ENCODE measurements at places on chromosomes 7 and 10.

GRCh38 chr10:107546284-107546683 lies 381.8 kb upstream of the SORCS1 start:
- DNase-seq = no peak

DNA sequence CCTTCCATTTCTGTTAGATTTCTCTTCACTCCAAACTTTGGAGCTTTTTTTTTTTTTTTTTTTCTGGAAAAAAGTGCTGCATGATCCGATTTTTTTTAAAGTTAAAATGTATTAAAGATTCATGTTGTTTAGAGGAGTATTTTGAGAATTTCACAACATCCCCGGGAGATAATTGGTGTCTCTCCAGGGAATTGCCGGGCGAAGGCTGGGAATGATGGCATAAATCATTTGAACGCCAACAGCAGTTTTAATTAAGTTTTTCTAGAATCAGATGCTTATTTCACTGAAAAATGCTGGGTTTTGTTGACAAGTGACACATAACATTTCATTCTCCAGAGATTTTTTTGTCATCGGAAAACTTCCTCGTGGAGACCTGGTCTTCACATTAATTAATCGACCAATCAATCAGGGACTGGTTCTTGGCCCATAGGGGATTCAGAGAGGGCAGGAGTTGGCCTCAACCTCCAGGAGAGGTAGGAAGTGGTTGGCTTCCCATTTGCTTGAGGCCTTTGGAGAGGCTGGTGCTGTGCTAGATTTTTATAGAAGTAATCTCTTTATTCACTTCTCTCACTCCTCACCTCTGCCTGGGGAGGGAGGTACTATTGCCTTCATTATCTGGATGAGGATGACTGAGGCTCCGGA lies 439.4 kb downstream of the TYW1 start:
- DNase-seq = no peak

DNA sequence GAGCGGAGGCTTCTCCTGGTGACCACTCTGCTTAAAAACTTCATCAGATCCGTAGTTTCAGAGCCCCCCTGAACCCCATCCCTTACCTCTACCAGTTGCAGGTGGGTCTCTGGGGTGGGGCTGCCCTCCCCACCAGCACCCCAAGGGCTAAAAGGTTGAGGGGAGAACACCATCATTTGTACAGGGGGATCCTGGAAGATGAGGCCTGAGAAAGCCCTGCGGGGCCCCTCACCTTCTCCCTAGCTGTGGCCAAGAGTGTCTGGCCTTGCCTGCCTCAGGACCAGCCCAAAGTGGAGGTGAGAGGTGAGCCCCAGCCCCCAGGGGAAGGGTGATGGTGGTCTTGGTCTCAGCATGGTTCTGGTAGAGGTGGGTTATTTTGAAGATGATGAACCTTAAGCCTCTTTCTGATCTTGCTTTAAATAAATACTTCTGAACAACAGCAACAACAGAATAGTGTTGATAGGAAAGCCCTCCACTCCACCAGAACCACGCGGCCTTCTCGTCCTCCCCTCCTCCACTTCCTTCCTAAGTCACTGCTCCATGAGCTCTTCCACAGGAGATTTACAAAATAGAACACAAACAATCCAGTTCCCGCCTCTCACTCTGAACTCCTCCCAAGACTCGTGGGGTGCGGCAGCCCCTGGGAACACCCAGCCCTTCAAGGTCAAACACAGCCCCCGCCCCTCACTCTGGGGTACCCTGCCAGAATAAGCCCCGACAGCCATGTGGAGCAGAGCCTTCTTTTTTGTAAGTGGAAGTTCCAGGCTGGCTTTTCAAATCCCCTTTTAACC lies 169.1 kb downstream of the EGFR start:
- DNase-seq = no peak

DNA sequence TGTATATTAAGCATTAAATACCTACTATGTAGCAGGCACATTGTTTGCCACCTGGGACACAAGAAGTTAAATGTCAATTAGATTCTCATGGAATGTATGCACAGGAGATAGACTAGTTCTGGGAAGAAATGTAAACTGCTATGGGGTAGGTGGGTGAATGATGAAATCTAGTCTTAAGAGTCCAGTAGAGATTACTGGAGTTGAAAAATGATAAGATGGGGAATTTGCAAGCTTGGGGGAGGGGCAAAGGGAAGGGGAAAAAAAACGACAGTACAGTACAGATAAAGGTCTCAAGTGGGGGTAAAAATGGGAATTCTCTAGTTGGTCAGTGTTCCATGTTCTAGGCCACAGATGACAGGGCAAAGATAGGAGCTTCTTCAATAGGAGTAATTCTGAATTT lies 94.4 kb downstream of the ATE1 start:
- DNase-seq = no peak

- no peak for DNase-seq
Observed at GRCh38 chr10:69087590-69088470, at the start of gene SRGN. TSS of gene SRGN (plus strand) at chr10:69088103. CDS start at chr10:69088158, 55 bp downstream.

GRCh38 chr10:47048526-47048905 lies 137.3 kb downstream of the PTPN20 start:
- no peak for DNase-seq

DNA sequence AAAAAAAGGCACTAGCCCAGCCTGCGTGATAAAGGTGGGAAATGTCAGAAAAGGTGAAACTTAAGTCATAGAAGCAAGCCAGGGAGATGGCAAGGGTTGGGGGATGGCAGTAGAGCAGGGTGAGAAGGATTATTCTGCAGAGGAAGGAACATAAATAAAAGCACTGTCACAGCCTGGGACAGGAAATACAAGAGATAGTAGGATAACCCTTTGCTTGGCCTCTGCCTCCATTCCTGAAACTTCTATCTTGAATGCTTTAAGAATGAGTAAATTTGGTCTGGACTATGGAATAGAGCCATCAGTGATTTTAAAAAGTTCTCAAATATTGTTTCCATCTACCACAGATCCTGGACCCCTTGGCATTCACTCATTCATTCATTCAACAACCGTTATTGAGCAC lies 50.0 kb downstream of the ABCC2 start:
- no peak for DNase-seq

GRCh38 chr10:124892905-124893304 lies 49.0 kb upstream of the ZRANB1 start:
- no peak for DNase-seq

- DNase-seq = no peak
Observed at GRCh38 chr10:42992156-42992956, 84.5 kb upstream of the RET start.

GRCh38 chr7:131741446-131741845 lies 185.0 kb upstream of the PODXL start:
- DNase-seq = no peak

- DNase-seq = no peak
Observed at GRCh38 chr7:114504586-114504985, 90.0 kb downstream of the FOXP2 start.

GRCh38 chr7:2553831-2554581 lies 1.3 kb downstream of the BRAT1 start:
- no peak for DNase-seq

GRCh38 chr10:117086546-117086945 lies 51.5 kb downstream of the VAX1 start:
- DNase-seq = no peak

DNA sequence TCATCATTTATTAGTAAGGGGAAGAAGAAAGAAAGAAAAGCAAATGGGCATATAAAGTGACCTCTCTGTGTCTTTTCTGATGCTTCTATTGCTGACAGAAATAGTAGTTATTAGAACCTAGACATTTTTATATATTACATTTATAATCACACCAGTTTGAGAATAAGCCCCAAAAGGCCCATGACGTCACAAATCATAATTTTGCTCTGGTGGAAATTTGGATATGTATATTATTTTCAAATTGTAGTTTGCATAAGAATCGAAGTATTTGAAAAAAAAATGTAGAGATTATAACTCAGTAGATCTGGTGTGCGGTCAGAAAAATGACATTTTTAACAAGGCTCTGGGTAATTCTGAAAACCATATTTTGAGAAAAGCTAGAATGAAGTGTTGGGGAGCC lies 101.2 kb upstream of the STEAP1 start:
- DNase-seq = no peak

DNA sequence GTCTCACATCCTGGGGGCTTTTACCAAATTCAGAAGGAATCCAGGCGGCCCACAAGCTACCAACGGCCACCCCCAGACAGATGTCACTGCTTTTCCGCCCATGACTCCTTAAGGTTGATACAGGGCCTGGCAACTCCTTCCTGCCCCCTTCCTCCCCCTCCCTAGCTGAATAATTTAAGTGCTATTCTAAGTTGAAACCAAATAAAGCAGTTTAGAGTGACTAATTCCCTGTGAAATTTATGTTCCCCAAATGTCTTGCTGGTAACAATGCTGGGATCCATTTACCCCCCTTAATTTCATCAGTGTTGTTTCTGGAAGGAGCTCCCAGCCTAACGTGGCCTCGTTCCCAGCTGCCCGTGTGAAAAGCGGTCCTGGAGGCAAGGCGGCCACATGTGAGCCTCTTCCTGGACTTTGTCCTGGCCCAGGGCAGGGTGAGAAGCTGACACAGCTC lies 109.6 kb downstream of the TMEM130 start:
- no peak for DNase-seq

DNA sequence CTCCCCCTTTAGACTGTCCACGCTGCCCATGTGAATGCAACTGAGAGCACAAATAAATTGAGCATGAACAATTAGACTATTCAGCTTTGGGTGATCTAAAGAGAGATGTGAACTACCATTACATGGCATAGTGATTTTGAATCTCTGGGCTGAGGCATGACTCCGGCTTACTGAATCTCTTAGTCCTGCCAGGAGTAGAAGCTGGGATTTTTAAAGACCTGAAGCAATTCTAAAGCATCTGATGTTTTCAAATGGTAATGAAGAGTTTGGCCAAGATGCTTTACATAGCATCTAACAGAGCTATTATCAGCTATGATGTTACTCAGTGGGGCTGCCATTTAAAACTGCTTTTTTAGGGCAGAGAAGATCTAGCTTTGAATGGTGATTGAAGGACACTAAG lies 1059.1 kb downstream of the SORCS3 start:
- DNase-seq = no peak

GRCh38 chr7:123860848-123861247 lies 15.9 kb downstream of the HYAL4 start:
- DNase-seq = no peak

DNA sequence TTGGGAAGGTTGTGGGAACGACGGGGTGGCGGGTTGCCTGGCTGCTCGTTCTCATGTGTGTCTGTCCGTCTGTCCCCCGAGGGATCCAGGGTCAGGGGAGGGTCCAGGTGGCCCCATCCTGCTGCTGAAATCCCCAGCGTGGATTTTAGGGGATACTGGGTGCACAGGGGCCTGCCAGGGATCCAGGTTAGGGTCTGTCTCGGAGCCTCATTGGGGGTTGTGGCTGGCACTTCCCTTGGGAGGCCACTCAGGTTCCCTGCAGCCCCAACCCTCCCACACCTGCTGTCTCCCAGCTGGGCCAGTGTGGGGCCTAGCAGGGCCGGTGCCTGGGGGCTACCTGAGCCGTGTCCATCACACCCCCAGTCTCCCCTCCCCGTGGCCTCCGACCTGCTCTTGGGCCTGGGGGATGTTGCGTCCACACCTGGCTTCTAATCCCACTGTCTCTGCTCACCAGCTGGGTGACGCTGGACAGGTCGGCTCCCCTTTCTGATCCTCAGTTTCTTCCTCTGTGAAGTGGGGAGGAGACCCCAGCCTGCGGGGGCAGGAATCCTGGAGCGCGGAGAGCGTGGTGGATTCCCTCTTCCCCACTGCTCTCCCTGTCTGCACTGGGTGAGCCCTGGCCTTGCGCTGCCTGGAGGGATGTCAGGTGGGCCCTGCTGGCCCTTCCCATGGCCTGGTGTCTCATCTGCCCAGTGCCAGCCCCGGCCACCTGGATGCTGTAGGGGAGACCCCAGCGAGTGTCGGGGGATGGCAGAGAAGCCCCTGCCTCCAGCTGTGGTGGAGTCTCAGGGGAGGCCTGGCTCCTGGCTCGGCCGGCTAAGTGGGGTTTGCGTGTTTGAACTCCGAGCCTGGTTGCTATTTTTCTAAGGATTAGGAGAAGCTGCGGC lies 81.6 kb downstream of the UNCX start:
- no peak for DNase-seq

GRCh38 chr7:31744294-31744874 lies 57.4 kb downstream of the PPP1R17 start:
- peak; percentile 34 for DNase-seq
